ENCODE measurements at places on chromosomes 7 and 10.

DNA sequence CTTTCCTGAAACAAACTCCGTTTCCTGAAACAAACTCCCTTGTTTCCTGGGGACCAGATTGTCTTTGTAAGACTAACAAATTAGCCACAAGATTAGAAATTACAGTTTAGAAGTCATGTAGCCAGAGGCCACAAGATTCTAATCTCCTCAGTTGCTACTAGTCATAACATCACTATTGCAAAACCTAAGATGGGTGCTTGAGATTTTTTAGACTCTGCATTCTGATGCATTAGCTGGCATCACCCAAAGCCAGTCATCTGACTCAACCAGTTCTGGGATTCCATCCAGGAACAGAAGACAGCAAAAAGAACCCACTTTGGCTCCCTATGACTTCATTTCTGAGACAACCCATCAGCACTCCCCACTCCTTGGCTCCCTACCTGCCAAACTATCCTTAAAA is 367.9 kb upstream of the MBL2 start:
- no peak for DNase-seq

DNA sequence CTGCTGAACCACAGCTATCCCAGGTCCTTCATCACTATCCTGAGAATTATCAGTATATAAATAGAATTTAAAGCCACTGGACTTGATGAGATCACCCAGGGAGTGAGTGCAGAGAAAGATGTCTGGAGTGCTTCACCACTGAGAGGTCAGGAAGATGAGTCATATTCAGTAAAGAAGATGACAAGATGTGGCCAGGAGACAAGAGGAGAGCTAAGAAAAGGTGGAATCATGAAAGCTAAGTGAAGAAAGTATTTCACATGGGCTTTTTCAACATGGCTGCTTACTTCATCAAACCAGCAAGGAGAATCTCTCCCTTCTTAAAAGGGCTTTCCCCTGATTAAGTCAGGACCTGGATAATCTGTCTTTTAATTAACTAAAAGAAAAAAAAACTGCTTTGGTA is 9.1 kb upstream of the PRKAR2B start:
- DNase-seq, result no peak

DNA sequence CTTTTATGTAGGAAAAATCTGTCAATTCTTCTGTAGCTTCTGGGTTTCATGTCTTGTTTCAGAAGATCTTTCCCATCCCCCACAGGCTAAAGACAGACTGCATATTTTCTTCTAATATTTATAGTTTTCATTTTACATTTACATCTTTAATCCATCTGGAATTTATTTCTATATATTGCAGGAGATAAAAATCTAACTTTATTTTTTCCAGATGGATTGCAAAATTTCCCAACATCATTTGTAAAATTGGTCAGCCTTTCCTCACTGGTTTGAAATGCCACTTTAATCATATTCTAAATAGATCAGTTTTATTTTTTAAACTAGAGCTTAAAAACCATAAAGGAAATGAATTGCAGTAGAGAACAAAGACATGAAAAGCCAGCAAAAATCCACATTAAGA is 46.9 kb downstream of the TMEM26 start:
- DNase-seq, result no peak

DNA sequence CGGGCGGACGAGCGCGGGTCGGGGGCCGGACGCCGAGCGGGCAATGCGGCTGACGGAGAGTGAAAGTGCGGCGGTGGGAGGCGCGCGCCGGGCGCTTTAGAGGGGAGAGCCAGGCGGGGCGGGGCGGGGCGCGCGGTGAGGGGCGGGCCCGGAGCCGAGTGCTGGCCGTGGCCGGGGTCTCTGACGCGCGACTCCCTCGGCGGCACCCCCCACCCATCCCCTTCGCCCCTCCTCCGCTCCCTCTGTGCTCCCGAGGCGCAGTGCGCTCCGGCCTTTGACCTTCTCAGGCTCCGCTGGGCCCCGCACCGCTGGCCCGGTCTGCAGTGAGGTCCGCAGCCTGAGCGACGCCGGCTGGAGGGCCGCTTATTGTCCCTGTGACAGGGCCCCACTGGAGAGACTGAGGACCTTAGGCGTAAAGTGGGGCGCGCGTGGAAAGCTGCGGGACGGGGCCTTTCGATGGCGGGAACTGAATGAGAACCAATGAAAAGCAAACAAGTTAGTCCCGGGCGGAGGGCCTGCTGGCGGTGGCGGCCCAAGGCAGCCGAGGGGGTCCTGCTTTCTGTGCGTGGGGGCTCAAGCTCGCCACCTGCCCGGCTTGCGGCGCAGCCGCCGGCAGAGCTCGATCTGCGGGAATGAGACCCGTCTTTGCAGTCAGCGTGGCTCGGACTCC is at the start of gene CXCL12:
CXCL12 (minus strand) TSS at position 72 of the 670 bp plus-strand sequence. CDS start 92 bp downstream, outside the sequence.
- no peak for DNase-seq

DNA sequence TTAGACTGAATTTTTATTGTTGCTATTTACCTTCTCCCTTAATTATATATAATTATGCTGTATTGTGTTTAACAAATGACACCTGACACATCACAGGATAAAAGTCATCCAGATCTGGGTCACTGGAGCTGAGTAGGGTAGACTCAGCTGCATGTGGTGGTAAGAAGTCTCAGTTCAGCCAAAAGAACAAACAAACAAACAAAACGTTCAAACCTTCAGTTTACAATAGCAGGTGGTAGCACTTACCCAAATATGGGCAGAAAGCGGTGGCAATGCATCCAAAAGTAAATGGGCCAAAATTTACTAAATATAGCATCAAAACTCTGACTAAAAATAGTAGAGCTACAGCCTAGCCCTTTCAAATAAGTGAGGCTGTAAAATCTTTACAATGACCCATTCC is 42.2 kb downstream of the ZWINT start:
- no peak for DNase-seq

DNA sequence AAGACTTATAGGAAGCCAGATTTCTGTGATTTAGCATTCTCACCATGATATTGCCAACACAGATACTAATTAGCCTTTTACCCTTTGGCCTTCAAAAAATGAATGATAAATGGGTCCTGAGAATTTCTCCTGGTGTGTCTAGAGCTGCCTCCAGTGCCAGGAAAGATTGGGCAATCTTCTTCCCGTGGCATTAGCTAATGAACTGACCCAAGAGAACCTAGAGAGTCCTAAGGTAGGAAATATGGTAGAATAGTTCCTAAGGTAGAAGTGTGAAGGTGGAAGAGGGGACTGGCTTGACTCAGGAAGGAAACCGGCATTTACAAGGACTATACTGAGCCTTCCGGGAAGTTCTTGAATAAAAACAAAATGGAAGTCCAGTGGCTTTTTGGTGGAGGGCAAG is 133.1 kb downstream of the GFRA1 start:
- DNase-seq, result no peak

GRCh38 chr7:38195804-38196595 is 18.0 kb downstream of the STARD3NL start:
- DNase-seq, result no peak

- peak; percentile 90 for DNase-seq
Measured at GRCh38 chr10:133336577-133337369, at the start of gene CALY. Gene CALY (minus strand): TSS chr10:133336896. CDS start chr10:133328989, 7,907 bp downstream.

DNA sequence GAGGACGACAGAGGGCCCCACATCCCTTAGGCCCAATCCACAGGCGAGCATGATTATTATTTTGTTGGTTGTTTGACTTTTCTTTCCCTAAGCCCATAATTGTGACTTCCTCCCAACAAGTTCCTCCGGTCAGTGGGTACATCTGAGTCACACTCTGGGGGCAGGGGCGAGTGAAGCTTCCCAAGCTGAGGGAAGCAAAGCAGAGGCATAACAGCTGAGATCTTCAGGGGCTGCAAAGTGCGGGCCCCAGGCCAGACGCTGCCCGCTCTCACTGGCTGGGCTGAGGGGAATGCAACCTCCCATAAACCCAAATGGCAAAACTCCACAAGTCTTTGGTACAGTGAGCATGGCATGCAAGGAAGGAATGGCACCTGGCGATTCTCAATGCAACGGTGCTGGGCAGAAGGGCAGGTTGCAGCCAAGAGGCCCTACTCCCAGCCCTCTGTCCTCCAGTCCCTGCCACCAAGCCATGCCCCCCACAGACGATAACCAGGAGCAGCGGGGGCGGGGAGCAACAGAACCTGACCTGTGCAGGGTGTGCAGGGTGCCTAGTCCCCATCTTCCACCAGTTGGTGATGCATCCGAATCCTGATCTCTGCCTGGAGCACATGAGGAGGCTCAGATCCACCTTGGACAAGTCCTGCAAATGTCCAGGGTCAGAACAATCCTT is 25.3 kb downstream of the TNS3 start:
- no peak for DNase-seq

DNA sequence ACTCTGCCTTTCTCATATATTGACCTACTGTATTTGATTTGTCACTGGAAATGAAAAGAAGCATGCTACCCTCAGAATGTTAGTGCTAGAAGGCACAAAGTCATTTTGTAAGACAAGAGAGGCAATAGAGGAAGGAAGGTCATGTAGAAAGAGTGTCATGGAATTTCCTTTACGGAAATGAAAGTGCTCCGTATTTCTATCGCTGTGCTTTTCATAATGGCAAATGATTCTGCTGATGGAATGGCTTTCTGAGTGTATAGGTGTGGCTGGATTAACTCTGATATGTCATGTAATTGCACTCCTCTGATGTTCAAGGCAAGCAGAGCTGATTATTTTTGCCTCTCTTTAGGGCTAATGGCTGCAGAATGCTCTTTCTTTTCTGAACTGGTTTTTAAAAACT is 15.5 kb upstream of the STEAP4 start:
- DNase-seq, result no peak

DNA sequence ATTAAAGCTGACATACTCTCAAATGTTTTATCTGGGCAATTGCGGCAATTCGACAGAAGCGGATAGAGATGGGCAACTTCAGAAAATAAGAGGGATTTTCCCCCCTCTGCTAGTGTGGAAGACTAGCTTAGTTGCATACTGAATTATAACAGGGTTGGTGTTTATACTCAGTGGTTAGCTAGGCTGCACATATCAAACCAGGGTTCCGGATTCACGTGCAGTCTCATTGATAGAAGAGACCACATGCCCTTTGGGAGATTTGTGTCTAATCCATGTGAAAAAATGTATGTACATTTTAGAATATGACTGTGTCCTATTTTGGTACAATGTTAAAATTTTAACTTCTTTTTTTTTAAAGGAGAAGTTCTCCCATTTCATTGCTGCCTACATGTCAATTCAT is 136.9 kb upstream of the FZD1 start:
- DNase-seq, result no peak

DNA sequence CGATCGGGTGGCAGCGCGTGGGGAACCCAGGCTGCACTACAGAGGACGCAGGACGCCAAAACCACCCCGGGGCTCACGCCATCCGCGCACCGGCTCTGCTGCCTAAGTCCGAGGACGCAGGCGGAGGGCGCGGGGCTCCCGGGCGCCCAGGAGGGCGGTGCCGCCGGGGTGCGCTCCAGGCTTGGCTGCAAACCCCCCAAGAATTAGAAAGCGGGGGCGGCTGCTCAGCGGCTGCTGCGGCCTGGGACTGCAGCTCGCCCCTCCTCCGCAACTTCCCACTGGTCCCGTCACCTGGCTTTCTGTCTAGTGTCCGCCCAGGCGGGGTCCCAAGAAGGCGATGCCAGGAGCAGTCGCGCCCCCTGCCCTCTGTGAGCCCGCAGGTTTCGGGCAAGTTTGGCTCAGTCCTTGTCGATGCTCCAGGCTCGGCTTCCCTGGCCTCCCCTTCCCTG is 1.7 kb upstream of the POU6F2 start:
- no peak for DNase-seq

DNA sequence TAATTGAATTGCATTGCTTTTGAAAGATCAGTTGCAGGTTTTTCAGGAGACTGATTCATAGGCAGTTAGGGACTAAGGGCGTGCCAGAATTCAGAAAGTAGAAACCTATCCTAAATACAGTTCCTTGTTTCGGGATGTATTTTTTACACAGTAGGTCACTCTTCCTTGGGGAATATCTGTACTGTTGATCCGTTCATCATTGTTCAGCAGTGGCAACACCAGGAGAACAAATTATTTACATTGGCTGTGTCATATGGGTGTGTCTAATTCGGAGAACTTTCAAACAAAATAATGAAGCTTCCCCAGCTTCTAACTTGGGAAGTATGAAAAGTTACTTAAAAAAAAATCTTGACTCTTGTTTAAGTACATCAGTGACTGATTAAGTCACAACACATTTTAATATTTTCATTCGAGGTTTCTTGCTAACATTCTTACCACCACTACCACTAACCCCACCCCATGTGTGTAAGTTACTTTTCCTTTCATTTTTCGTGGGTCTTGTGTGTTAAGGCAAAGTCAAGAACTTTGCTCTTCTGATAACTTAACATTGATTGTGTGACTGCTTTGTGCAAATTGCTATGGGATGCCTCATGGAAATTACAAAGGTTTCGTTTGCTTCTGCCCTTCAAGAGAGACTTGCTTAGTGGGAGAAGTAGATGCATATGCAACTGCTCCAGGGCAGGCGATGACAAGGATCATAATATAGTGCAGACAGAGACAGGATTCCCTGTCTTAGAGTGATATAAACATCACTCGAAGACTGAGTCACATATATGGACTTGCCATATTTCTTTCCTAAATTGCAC is 43.8 kb upstream of the RPA3 start:
- no peak for DNase-seq

GRCh38 chr10:6647811-6648526 is 67.9 kb upstream of the PRKCQ start:
- DNase-seq, result peak; percentile 50

- DNase-seq, result peak; percentile 26
Measured at GRCh38 chr10:88831709-88832108, 19.9 kb downstream of the ANKRD22 start.

DNA sequence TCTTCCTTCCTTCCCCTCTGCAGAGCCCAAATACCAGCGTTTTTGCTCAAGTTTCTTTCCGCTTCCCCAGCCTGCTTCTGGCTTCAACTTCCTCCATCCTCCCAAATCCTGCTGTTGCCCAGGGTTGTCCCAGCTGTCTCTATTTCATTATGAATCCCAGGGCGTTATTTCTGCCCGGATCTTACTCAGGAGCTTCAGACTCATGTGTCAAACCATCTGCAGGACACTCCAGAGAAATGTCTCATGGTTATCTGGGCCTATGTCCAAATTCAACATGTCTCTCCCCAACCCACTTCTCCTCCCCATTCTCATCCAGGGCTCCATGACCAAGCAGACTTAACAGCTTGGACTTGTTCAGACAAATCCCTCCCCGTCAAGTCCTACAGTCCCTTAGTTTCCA is 15.6 kb downstream of the ARHGAP22 start:
- no peak for DNase-seq

- DNase-seq, result no peak
Measured at GRCh38 chr7:95433952-95434556, 774 bp downstream of the PON2 start.

GRCh38 chr7:54831046-54831643 is 72.1 kb upstream of the SEC61G start:
- no peak for DNase-seq

GRCh38 chr10:80659289-80659688 is 121.6 kb downstream of the SH2D4B start:
- DNase-seq, result no peak

GRCh38 chr10:129846991-129847391 is 117.1 kb downstream of the EBF3 start:
- no peak for DNase-seq

DNA sequence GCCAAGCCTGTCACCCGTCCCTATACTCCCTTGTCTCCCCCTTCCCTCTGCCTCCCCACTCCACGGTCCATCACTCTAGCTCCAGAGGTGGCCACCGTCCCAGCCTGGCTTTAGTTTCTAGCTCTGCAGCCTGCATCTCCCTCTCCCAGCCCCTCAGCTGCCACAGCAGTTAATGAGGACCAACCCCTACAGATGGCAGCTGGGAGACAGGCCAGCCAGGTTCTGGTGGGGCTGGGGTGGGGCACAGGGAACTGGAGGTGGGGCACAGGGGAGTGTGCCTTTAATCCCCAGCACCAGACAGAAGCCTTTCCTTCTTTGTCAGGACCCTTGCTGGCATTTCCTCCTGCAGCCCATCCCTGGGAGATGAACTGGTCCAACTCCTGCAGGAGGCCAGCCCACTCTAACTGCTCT is 21.1 kb downstream of the UNC5B start:
- no peak for DNase-seq

GRCh38 chr10:31947144-31947926 is 18.7 kb upstream of the ARHGAP12 start:
- DNase-seq, result no peak

Measured in CD4-positive, alpha-beta T cell treated with Interferon gamma for 1 hour (primary cell).